ENCODE measurements at places on chromosomes 7 and 10. TPM values are rescaled to one million over a fixed set of nuclear protein-coding genes. Genes with fewer than 3 reads are reported as not detected.

CELF2 gene
- 18.1 TPM for polyA plus RNA-seq

DNA sequence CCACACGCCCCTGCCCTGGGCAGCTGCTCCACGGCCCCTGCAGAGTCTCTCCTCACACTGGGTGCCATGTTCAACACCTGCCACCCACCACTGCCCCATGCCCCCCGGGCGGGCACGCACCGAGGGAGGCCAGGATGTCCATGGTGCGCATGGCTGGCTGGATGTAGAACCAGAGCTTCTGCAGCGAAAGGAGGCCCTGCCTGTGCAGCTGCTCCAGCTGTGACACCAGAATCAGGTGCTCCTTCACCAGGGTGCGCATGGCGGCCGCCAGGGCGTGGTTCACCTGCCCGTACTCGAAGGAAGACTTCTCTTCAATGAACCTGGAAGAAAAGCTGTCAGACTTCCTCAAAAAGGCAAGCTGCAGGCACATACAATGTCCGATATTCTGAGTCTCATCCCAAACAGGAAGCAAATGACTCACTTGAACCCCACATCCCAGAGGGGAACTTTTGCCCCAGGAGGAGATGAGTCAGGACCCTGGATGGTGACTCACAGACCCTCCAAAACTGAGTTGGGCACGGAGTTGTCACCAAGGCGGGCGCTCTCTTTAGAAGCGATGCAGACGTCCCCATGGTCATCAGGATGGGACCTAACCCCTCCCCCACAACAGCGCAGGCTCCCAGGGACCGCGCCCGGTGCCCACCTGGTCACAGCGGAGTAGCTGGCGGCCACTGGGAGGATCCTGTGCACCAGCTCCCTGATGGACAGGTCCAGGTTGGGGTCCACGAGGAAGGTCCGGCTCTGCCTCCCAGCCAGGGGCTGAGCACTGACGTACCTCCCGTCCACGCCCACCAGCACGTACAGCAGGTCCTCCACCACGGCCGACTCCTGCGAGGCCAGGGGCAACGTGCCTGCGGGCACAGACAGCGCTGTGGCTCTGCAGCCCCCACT lies 15.5 kb downstream of the TUBGCP2 start:
- DNase-seq: no peak

- DNase-seq: no peak
Observed at GRCh38 chr7:41472427-41473125, 230.3 kb downstream of the INHBA start.

DNA sequence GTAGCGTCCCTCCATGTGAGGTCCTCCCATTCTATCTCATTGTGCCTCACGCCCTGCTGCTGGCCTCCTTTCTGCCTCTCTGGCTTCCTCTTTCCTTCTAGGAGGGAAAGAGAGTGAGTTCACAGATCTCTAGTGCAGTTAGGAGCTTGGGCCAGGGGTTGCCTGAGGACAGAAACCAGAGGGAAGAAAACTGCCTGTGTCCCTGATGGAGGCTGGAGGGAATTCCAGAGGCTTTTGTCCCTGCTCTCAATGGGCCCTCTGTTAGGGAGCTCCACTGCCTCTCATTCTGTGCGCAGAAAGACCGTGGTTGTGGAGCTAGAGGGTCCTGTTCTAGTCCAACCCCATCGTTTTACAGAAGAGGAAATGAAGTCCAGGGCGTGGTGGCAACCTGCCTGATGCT lies 4.6 kb downstream of the MARVELD1 start:
- no peak for DNase-seq

DNA sequence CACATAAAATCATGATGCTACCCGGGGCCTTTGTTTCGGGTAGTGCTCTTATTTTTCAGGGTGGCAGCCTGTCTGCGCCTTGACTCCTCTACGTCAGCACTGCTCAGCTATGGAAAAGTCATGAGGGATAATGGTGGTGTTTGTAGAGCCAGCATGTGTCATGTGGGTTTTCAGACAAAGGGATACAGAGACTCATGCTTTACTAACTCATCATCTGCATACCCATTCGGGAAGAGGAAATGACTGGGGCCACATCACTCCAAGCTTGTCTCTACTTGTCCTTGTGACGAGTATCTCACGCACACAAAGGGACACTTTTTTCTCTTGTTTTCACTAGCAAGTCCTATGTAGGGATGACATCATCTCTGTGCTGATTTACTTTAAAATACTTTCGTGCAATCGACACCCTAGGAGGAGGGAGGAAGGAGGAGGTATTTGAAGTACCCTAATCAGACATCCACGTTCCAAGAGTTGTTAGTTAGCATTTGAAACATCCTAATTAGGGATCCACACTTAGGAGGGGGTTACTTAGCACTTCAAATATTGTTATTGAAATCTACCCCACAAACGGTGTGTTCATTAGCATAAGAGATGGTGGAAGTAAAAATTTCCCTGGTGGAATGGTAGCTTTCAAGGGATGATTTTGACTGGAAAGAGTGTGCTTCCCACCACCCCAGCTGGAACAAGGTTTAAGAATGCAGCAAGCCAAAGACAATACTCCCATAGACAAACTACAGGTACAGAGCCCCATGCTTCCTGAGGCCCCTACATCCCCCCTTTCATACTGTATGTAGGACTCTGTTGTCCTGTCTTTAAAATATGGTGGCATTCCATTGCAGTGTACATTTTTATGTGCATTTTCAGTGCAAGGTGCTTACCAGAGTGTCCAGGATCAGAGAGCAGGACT lies 52.0 kb downstream of the THNSL1 start:
- peak; percentile 76 for DNase-seq

EVX1 gene
- polyA plus RNA-seq: not detected

DYDC2 gene
- 10.3 TPM for polyA plus RNA-seq

GRCh38 chr7:148729984-148730733 lies 31.5 kb downstream of the CUL1 start:
- no peak for DNase-seq

BRI3 gene
- 141 TPM for polyA plus RNA-seq

GRCh38 chr10:48737886-48738285 lies 53.2 kb downstream of the WDFY4 start:
- DNase-seq: no peak

Measured in GM23338 (cell line).